ENCODE measurements at places on chromosomes 7 and 10. TPM values are rescaled to one million over a fixed set of nuclear protein-coding genes. Genes with fewer than 3 reads are reported as not detected.

GRCh38 chr7:29588900-29589696 is 25.5 kb downstream of the PRR15 start:
- peak; percentile 46 for DNase-seq

- no peak for DNase-seq
These were observed 359.8 kb upstream of the MTPN start for GRCh38 chr7:136336932-136337331.

- DNase-seq = peak; percentile 62
These were observed 181.5 kb upstream of the PLXNA4 start for GRCh38 chr7:132757783-132758182.

- peak; percentile 3 for DNase-seq
These were observed 873.7 kb downstream of the NXPH1 start for GRCh38 chr7:9307131-9307530.

PHKG1 gene
- not detected for total RNA-seq

FFAR4 gene
- total RNA-seq = not detected

DNA sequence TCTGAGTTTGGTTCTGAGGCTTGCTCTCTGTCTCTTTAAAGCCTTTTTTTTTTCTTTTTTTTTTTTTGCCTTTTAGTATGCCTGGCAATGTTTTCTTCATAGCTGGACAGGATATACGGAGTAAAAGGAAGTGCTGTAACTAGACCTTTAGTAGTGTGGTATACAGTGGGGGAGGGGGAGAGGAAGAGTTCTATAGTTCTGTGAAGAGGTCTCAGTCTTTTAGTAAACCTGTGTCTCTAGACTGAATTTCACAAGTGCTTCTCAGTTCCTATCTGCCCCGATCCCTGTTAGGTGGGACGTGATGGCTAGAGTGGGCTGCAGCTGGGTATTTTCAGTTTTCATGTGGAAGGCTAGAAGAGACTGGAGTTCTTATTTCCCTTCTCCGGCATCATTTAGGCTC is 3.1 kb upstream of the ABCC2 start:
- peak; percentile 81 for DNase-seq

H2AZ2 gene
- total RNA-seq = 502 TPM

- no peak for DNase-seq
These were observed 4.2 kb upstream of the TMEM139 start for GRCh38 chr7:143280566-143280965.

GRCh38 chr7:51455948-51456347 is 139.3 kb upstream of the COBL start:
- no peak for DNase-seq

DNA sequence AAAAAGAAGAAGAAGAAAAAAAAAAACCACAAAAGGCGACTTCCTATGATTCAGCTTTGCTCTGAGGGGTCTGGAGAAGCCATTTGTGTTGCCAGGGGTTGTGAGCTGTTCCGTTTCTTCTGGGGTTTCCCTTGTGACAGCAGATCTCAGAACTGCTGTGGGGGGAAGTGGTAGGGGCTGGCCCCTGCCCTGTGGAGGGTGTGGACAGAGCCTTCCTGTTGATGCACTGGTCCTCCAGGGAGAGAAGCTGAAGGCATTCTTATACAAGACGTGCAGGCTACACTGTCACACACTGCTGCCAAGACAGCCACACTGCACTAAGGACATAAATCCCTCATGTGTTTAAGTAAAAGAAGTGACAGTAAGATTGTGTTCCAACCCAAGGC is 17.3 kb upstream of the CSGALNACT2 start:
- no peak for DNase-seq

- no peak for DNase-seq
These were observed 55.7 kb downstream of the ADK start for GRCh38 chr10:74206746-74207145.

DNA sequence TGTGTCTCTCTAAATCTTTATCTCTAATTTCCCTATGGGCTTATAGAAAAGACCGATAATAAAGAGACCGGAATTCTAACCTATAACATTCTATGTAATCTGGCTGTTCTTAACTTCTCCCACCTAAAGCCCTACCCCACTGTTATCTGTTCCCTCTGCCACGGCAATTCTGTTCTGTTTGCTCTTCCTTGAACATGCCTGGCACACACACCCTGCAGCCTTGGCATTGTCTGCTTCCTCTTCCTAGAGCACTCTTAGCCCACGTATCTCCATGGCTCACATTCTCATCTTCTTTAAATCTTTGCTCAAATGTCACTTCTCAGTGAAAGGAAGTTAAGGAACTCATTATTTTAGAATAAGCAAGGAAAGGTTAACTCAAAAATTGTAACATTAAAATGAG is 309.2 kb downstream of the GPR158 start:
- no peak for DNase-seq

- peak; percentile 83 for DNase-seq
These were observed 41.2 kb downstream of the CALML3 start for GRCh38 chr10:5565671-5566581.

- DNase-seq = no peak
These were observed 69.2 kb upstream of the AHR start for GRCh38 chr7:17229228-17229627.

- no peak for DNase-seq
These were observed 487.4 kb downstream of the DNAJB6 start for GRCh38 chr7:157824011-157824818.

DNA sequence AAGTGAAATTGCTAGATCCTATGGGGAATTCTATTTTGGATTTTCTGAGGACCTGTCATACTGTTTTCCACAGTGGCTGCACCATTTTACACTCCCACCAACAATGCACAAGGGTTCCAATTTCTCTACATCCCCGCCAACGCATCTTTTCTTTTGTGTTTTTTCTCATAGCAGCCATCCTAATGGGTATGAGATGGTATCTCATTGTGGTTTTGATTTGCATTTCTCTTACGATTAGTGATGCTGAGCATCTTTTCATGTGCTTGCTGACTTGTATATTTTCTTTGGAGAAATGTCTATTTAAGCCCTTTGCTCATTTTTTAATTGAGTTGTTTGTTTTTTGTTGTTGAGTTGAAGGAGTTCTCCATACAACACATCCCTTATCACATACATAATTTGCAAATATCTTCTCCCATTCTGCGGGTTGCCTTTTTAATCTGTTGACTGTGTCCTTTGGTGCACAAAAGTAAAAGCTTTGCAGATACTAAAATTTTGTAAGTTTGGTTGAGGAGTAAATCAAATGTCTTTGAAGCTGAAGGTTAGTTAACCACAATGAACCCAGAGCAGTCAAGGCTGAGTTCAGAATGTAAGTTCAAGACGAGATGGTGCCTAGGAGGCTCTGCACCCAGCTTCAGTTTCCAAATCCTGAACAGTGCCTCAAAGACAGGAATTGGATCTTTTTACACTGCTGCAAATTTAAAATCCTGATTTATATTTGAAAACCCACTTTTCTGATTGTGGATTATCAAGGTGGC is 195.4 kb downstream of the COBL start:
- peak; percentile 48 for DNase-seq

DNA sequence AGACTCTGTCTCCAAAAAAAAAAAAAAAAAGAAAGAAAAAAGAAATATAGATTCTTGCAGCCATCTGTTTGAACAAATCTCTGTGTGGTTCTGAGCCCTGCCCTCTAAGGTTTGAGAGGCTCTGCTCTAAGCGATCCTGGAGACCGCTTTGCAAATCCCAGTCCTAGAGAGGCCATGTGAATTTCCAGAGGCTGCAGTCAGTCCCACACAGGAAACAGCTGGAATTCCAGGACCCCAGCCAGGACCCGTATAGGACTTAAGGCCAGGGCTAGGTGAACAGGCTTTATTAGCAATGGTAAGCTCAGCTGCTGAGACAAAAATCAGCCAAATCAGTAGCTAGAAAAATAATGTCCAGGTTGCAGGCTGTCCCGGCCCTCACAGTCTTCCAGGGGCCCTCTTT is 154.8 kb downstream of the RPS24 start:
- DNase-seq = no peak

GRCh38 chr10:125536236-125536635 is 146.7 kb downstream of the TEX36 start:
- DNase-seq = no peak

DNA sequence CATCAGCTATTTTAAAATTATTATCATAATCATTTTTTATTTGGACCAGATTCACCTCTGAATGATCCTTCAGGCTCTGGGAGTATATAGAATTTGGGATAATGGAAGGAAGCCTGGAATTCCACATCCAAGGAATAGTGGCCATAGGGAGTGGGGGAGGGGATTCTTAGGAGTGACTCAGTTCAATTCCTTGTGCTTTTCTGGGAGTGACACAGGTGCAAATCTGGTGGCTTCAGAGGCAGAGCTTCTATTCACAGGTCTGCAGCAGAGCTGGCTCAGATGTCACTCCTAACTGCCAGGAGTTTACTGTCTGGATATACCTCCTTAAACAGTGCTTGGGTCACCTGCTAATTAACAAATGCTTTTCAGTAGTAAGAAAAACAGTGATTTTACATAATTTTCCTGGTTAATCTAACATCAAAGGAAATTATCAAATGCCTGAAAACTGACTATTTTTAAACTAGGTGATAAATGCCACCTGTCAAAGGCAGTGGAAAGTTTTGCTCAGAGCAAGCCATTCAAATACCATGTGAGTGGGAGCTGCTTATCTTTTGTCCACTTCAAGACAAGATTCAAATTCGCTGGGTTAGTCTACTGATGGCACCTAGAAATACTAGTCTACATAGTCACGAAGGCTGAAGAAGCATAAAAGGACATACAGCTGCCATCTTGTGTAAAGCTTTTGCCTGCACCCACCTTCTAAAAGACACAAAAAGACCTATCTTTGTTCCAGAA is 106.7 kb upstream of the LAMB4 start:
- DNase-seq = no peak

NOD1 gene
- total RNA-seq = 4.6 TPM

GRCh38 chr10:126247446-126247975 is 140.8 kb downstream of the ADAM12 start:
- peak; percentile 99 for DNase-seq

DNA sequence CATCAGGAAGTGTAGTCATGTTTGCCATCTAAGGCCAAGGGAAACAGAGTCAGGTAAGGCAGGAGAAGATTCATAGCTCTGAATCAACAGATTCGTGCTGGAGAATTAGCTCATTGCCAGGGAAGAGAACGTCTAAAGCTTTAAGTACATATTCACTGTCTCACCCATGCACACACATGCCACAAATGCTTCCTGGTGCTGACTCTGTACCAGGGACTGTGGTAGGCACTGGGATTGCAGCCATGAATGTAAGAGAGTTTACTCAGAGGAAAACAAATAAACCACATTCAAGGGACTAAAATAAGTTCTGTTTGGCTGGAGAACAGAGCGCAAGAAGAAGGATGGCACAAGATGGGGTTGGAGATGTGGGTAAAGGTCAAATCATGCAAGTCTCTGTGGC is 89.8 kb upstream of the HPS1 start:
- DNase-seq = peak; percentile 38

SEMA3A gene
- 20.1 TPM for total RNA-seq

ODAD2 gene
- total RNA-seq = 0.54 TPM

C7orf57 gene
- total RNA-seq = 0.62 TPM

GRCh38 chr10:74888962-74889661 is 62.7 kb downstream of the KAT6B start:
- peak; percentile 30 for DNase-seq

DNA sequence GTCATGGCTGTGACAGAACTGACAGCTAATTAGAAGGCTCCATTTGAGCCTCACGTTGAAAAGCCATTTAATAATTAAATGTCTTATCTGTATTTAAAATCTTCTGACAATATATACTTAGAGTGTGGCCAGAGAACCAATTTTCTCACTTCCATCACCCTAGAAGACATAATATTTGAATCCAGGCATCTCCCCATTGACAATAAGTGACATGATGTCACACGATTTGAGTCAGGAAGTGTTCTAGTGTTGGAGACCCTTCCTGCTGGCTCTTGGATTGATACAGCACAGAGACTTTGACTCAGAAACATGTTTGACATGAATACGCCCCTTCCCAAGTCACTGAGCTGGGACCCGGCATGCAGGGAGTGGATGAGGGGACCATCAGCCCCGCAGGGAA is 85.9 kb downstream of the SLIT1 start:
- no peak for DNase-seq

ITPRID1 gene
- not detected for total RNA-seq

All from M059J (cell line).